ENCODE measurements at places on chromosomes 13 and 19. TPM values are rescaled to one million over a fixed set of nuclear protein-coding genes. Genes with fewer than 3 reads are reported as not detected.

GRCh38 chr19:44776402-44777096, 1.1 kb upstream of the CBLC start:
- peak overlapping the region; percentile 75 for H3K4me3 ChIP-seq
- no peaks in the 10 kb centered on the region for H3K27me3 ChIP-seq
- no peaks in the 10 kb centered on the region for H3K36me3 ChIP-seq
- peaks cover 69% of the 10 kb centered on the region for H3K4me1 ChIP-seq
- peak overlapping the region; percentile 90 for H3K27ac ChIP-seq

DNA sequence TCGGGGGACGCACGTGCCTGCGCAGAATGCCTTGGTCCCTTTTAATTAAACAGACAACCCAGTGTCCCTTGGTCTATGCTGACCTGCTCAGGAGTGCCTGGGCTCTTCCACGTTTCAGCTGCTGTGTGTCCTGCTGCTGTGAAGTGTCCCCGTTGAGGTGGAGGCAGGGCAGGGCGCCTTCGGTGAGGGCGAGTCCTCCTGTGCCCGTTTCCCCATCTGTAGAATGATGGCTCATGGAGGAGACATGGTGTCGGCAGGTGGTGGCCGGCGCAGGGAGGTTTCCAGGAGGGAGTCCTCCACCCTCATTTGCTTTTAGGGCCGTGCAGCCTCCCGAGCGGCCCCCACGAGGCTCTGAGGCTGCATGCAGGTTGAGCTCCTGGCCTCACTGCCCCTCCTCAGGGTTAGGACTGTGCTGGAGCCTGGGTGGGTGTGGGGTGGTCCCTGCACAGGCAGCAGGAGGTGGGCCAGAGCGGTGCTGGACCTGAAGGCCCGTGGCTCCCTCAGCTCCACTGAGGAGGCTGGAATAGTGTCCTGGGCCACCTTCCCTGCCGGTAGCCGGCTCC, 8.8 kb downstream of the STK11 start:
- peaks cover 64% of the 10 kb centered on the region for H3K4me1 ChIP-seq
- peak overlapping the region; percentile 56 for H3K27ac ChIP-seq
- no peak for DNase-seq

DNA sequence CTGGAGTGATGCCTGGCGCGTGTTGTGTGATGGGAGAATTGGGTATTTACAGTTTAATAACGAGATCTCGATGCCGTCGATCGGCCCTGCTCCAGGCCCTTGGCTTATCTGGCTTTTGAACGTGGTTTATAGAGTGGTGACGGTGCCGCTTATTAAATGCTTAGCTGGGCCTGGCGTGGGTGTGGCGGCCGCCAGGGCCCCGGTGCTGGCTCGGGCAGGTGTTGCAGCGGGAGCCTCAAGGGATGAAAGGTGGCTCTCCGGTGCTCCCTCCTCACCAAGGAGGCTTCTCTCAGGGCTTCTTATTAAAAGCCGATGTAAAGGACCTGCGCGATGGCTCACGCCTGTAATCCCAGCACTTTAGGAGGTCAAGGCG, 173.8 kb downstream of the KDM4B start:
- no peak overlapping the region for H3K27ac ChIP-seq
- no peak for DNase-seq
- H3K4me1 ChIP-seq: no peaks in the 10 kb centered on the region
- no peak overlapping the region for H3K4me3 ChIP-seq
- no peaks in the 10 kb centered on the region for H3K36me3 ChIP-seq
- no peaks in the 10 kb centered on the region for H3K27me3 ChIP-seq

- H3K4me3 ChIP-seq: no peak overlapping the region
- no peaks in the 10 kb centered on the region for H3K27me3 ChIP-seq
- no peak overlapping the region for H3K27ac ChIP-seq
- DNase-seq: no peak
- H3K4me1 ChIP-seq: no peaks in the 10 kb centered on the region
Measured at GRCh38 chr13:62625214-62625881, 1209.7 kb upstream of the PCDH20 start.

THAP8 gene
- 1.7 TPM for total RNA-seq

DNA sequence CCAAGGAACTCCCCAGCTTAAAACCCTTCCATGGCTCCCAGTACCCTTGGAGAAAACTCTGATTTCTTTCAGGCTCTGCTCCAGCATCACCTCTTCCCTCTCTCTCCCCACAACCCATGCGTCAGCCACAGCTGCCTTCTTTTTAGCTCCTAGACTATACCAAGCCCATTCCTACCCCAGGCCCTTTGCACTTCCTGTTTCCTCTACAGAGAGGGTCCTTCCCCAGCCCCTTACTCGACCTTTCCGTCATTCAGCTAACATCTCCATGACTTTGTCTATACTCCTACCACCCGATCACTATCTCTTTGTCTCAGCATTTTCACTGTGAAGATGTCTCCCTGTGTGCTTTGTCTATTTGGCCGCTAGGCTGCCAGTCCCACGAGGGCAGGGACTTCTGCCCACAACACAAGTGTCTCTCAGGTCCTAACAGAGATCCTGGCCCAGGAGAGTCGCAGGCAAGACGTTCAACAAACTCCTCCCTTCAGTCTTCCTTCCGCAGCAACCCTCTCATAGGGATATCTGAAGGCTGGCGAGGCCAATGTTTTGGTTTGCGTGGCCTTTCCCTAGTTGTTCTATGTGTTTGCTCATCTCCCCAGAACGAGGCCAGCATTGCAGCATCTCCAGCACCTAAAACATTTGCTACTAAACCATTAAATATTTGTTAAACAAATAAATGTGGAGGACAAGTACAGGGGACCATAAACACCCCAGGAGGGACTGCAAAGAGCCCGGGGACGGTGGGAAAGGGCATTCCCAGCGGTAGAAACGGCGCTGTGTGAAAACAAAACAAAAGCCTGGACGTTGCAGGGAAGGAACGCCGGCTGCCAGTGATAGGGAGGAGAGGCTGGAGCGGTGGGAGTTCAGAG, 816 bp downstream of the CCNP start:
- H3K36me3 ChIP-seq: no peaks in the 10 kb centered on the region
- peak overlapping the region; percentile 93 for H3K27ac ChIP-seq
- no peaks in the 10 kb centered on the region for H3K27me3 ChIP-seq
- DNase-seq: no peak
- H3K4me3 ChIP-seq: peak overlapping the region; percentile 58

DNA sequence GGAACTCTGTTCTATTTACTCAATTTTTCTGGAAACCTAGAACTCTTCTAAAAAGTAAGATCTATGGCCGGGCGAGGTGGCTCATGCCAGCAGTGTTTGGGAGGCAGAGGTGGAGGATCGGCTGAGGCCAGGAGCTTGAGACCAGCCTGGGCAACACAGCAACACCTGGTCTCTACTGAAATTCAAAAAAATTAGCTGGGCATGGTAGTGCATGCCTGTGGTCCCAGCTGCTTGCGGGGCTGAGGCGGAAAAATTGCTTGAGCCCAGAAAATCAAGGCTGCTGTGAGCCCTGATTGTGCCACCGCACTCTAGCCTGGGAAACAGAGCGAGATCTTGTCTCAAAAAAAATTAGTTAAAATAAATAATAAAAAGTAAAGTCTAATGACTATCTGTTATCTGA, 28.6 kb downstream of the F2RL3 start:
- no peaks in the 10 kb centered on the region for H3K27me3 ChIP-seq
- H3K4me3 ChIP-seq: no peak overlapping the region
- H3K36me3 ChIP-seq: no peaks in the 10 kb centered on the region
- no peak for DNase-seq
- H3K4me1 ChIP-seq: peaks cover 14% of the 10 kb centered on the region

GRCh38 chr19:6393074-6393982, at the start of gene GTF2F1:
Gene GTF2F1 (minus strand): TSS chr19:6393164. CDS start chr19:6392995, 169 bp downstream.
- H3K4me3 ChIP-seq: peak within 1 kb of the TSS; percentile 90
- H3K27ac ChIP-seq: peak within 1 kb of the TSS; percentile 71
- no peaks in the 10 kb centered on the region for H3K27me3 ChIP-seq
- DNase-seq: peak; percentile 90
- H3K36me3 ChIP-seq: peaks cover 16% of the 10 kb centered on the region
- H3K4me1 ChIP-seq: peaks cover 8% of the 10 kb centered on the region

DNA sequence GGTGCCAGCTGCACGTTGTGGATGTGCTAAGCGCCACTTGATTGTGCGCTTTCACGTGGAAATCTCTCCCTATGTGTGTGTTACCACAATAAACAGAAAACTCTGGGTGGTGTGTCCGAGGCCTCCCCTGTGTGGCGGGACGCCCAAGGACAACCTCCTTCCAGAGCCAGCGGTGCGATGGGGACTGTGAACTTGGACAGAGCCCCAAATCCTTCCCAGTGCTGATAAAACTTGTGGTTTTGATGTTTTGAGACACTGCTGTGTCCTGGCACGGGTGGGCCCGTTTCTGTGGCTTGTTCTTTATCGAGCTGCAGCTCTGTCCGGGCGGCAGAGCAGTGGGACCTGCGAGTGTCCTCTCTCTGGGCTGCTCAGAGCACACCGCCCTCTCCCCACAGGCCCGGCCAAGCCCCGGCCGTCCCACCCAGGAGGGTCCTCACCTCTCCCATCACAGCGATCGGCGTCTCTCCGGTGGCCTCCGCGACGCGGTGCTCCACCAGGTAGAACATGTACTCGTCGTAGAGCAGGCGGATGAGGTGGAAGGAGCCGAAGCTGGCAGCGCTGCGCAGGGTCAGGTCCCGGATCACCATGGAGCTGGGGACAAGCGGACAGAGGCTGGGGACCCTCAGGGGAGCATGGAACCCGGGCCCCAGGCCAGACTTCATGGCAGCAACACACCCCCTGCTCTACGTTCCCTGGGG, 18.8 kb upstream of the RANBP3 start:
- H3K4me1 ChIP-seq: no peaks in the 10 kb centered on the region
- H3K4me3 ChIP-seq: no peak overlapping the region
- DNase-seq: no peak
- no peaks in the 10 kb centered on the region for H3K27me3 ChIP-seq
- H3K27ac ChIP-seq: no peak overlapping the region

IFI30 gene
- 64.6 TPM for total RNA-seq

GRCh38 chr19:18995804-18996241, 37.5 kb downstream of the SUGP2 start:
- H3K4me1 ChIP-seq: no peaks in the 10 kb centered on the region
- H3K27me3 ChIP-seq: no peaks in the 10 kb centered on the region
- no peak overlapping the region for H3K27ac ChIP-seq
- peaks cover 39% of the 10 kb centered on the region for H3K36me3 ChIP-seq
- DNase-seq: peak; percentile 23

ZNF135 gene
- total RNA-seq: not detected

DNA sequence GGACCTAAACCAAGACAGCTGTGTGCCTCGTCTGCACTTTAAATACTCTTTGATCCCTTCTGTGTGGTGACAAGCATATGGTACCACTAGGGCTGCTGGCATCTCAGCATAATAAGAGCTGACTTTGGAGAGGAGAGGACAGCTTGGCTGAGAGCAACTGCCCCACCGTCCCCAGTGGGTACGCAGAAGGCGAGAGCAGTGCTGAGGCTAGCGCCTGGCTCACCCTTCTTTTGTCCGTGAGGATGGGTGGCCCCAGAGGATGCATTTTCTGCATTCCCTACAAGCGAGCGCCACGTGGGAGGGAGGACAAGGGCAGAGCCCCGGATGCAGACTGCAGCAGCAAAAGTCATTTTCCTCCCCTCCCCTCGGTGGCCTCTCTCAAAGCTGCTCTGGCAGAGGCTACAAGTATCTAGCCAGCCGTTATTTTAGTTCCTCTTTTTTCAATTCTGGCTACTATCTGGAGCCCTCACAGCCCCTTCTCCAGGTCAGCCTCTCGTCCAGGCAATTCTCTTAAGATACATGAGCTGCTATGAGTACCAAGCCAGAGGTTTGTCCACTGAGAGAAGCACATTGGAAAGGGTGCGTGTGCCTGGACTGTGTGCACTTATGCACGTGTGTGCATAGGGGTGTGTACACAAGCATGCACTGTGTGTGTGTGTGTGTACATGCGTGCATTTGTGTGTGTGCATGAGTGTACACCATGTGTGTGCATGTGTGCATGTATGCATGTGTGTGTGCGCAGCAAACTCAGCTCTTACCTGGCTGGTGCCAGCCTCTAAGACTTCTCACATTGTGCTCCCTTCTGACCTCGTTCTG, 51.3 kb downstream of the RAB20 start:
- H3K4me3 ChIP-seq: no peak overlapping the region
- H3K27ac ChIP-seq: no peak overlapping the region
- no peak for DNase-seq
- no peaks in the 10 kb centered on the region for H3K36me3 ChIP-seq

DNA sequence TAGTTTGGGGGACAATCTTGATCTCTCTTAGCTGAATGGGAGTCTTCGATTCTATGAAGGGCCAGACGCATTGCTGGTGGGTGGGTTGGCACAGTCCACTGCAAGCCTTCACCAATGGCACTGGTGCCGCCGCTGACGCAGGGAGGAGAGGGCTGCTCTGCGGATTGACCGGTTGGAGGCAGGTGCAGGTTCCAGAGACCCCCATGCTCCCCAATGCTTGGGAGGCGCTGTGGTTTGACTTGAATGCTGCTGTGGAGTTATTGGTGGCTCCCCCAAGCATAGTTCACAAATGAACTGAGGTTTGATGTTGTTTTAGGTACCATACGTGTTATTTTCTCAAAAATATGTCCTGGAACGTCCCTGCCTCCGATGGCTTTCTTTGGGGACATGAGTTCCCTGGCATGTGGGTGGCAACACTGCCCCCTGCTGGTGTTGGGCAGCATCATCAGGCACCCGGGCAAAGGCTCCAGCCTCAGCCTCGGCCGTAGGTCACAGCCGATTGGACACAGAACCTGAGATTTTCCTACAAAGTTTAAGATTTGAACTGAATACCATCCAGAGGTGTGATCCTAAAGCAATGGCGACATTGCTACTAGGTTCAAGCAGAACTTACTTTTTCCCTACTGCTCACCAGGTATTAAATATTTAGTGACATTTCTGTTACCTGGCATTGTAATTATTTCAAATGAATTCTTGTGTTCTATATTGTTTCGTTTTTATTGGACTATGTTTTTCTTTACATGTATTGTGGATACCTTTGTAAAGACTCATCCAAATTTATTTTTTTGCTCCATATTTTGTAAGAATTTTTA, 95.5 kb downstream of the ANKRD10 start:
- no peaks in the 10 kb centered on the region for H3K27me3 ChIP-seq
- H3K4me3 ChIP-seq: no peak overlapping the region
- H3K36me3 ChIP-seq: no peaks in the 10 kb centered on the region
- H3K27ac ChIP-seq: no peak overlapping the region

GRCh38 chr13:102236830-102237229, 165.0 kb downstream of the FGF14 start:
- DNase-seq: no peak
- no peaks in the 10 kb centered on the region for H3K36me3 ChIP-seq
- no peak overlapping the region for H3K4me3 ChIP-seq
- no peak overlapping the region for H3K27ac ChIP-seq
- H3K27me3 ChIP-seq: no peaks in the 10 kb centered on the region
- H3K4me1 ChIP-seq: no peaks in the 10 kb centered on the region

GRCh38 chr19:23996549-23996948, 81.9 kb downstream of the ZNF726 start:
- no peaks in the 10 kb centered on the region for H3K36me3 ChIP-seq
- H3K27ac ChIP-seq: no peak overlapping the region
- no peak overlapping the region for H3K4me3 ChIP-seq
- peak; percentile 3 for DNase-seq
- H3K27me3 ChIP-seq: no peaks in the 10 kb centered on the region

RUVBL2 gene
- 270 TPM for total RNA-seq

- H3K4me1 ChIP-seq: peaks cover 7% of the 10 kb centered on the region
- H3K36me3 ChIP-seq: peaks cover 77% of the 10 kb centered on the region
- no peak for DNase-seq
- H3K27me3 ChIP-seq: no peaks in the 10 kb centered on the region
- H3K4me3 ChIP-seq: no peak overlapping the region
- H3K27ac ChIP-seq: no peak overlapping the region
Measured at GRCh38 chr19:38699027-38699346, 45.3 kb downstream of the CAPN12 start.

TMPRSS9 gene
- not detected for total RNA-seq

KLHL26 gene
- 17.1 TPM for total RNA-seq
